IMR-90 (cell line): ENCODE measurements at places on chromosomes 1 and 21. TPM values are rescaled to one million over a fixed set of nuclear protein-coding genes. Genes with fewer than 3 reads are reported as not detected.

Gene TBX19
- polyA plus RNA-seq, result 0.89 and 1.0 TPM in 2 replicates

Gene TMEM125
- polyA plus RNA-seq, result 0.03 and 0.10 TPM in 2 replicates

Gene TLCD4
- 0.16 and 0.22 TPM in 2 replicates for polyA plus RNA-seq

Gene NMNAT2
- polyA plus RNA-seq, result 1.5 and 2.4 TPM in 2 replicates

Gene C4BPA
- not detected in 2 replicates for polyA plus RNA-seq

Gene LIN28A
- not detected in 2 replicates for polyA plus RNA-seq

Gene ADGRB2
- 11.9 TPM in 2 replicates for polyA plus RNA-seq

Gene HSD3B1
- not detected in 2 replicates for polyA plus RNA-seq

Gene RAB3B
- 31.4 and 33.6 TPM in 2 replicates for polyA plus RNA-seq

Gene LRRC3
- polyA plus RNA-seq, result 0.38 and 0.53 TPM in 2 replicates

Gene DPYD
- 7.2 and 9.3 TPM in 2 replicates for polyA plus RNA-seq

Gene MMP23B
- 5.4 and 9.1 TPM in 2 replicates for polyA plus RNA-seq

Gene C21orf91
- 3.6 and 3.7 TPM in 2 replicates for polyA plus RNA-seq

Gene KRTAP10-3
- not detected in 2 replicates for polyA plus RNA-seq

Gene BCAN
- polyA plus RNA-seq, result 0.07 TPM in 1 of 2 replicates, not detected in the other

Gene MMEL1
- polyA plus RNA-seq, result 0.12 and 0.20 TPM in 2 replicates

Gene SAMSN1
- not detected in 2 replicates for polyA plus RNA-seq

Gene CYP4B1
- polyA plus RNA-seq, result not detected in 2 replicates

Gene COL9A2
- polyA plus RNA-seq, result 1.3 and 1.6 TPM in 2 replicates

Gene ADAR
- 70.9 and 72.2 TPM in 2 replicates for polyA plus RNA-seq

Gene GJA8
- polyA plus RNA-seq, result not detected in 2 replicates

Gene KCNQ4
- polyA plus RNA-seq, result 0.07 and 0.09 TPM in 2 replicates

Gene LENEP
- polyA plus RNA-seq, result not detected in 2 replicates

Gene HCRTR1
- polyA plus RNA-seq, result not detected in 2 replicates

Gene PAQR7
- polyA plus RNA-seq, result 12.0 and 12.9 TPM in 2 replicates

Gene PLEKHA6
- polyA plus RNA-seq, result 19.9 and 20.6 TPM in 2 replicates

Gene CFAP107
- polyA plus RNA-seq, result not detected in 2 replicates

Gene FCGR3A
- not detected in 2 replicates for polyA plus RNA-seq

Gene PTPRC
- polyA plus RNA-seq, result not detected in 2 replicates

Gene KIAA1614
- 3.0 and 3.5 TPM in 2 replicates for polyA plus RNA-seq

Gene OR2L3
- polyA plus RNA-seq, result not detected in 2 replicates
